HAP-1 (cell line): ENCODE measurements at places on chromosomes 1 and 21.

GRCh38 chr1:22816803-22817202 lies 106.2 kb downstream of the EPHB2 start:
- no peak for DNase-seq

DNA sequence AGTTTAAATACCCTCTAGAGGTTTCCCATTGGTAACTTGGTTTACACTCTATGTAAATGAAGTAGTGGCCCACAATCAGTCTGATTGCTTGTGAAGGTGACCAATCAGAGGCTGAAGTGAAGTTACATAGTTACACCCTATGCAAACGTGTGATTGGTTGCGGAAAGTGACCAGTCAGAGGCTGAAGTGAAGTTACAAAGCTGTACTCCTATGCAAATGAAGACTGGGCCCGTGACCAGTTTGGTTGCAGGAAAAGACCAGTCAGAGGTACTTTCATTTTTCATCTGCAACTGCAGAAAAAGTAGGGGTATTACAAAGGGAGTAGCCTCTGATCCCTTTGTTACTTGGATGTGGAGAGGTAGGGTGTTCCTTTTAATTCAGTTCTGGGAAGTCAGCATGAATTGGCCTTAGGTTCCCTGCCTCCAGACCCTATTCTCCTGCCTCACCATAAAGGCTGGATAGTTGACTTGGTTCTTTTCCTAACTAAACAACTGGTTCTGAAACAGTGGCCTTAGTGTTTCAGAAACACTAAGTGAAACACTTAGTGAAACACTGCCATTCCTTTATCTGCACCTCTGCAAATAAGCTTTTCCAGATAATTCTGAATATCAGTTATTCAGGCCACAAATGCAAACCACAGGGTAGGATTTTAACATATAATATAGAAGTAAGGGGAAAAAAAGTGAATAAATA lies 39.3 kb downstream of the MAGI3 start:
- no peak for DNase-seq

DNA sequence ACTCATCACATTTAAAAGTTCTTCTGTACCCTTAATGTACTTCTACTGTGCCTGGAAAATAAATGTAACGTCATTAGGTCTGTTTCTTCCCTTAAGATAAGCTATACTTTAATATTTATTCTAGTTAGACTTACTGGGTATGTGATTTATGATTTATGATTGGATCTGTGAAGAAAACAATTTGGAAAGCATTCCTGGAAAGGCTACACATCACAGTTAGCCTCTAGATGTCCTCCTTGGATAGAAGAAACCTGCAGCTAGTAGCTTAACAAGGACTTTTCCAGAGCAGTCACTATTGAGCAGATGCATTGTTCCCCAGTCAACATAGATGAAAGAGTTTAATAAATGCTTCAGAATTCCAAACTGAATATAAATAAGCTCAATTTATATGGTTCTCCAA lies 22.2 kb upstream of the ABL2 start:
- DNase-seq, result no peak

DNA sequence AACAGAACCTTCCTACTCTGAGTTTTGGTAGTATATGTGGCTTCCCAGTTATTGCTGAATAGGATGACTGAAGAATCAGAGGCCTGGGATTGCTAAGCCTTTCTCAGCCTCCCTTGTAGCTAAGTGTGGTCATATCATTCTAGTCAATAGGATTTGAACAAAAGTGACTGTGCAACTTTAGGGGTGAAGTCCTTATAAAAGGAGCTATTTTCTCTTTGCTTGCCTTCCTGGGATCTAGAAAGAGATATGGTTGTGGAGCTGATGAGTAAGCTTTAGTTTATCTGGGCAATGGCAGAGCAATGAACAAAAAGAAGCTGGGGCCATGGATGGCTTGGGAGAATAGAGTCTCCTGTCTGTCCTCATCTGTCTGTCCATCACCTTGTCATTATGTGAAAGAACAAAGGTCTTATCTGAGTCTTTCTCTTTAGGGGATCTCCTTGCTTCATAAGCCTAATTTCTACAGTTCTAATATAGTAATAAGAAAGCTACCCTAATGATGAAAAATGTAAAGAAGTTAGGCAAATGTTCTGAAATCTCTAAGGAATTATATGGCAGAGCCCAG lies 91.5 kb downstream of the TENT5C start:
- no peak for DNase-seq

GRCh38 chr1:151062741-151063371 lies 2.7 kb downstream of the MLLT11 start:
- no peak for DNase-seq

- DNase-seq, result no peak
These were observed 7.3 kb upstream of the FCGR2A start for GRCh38 chr1:161497961-161498360.

DNA sequence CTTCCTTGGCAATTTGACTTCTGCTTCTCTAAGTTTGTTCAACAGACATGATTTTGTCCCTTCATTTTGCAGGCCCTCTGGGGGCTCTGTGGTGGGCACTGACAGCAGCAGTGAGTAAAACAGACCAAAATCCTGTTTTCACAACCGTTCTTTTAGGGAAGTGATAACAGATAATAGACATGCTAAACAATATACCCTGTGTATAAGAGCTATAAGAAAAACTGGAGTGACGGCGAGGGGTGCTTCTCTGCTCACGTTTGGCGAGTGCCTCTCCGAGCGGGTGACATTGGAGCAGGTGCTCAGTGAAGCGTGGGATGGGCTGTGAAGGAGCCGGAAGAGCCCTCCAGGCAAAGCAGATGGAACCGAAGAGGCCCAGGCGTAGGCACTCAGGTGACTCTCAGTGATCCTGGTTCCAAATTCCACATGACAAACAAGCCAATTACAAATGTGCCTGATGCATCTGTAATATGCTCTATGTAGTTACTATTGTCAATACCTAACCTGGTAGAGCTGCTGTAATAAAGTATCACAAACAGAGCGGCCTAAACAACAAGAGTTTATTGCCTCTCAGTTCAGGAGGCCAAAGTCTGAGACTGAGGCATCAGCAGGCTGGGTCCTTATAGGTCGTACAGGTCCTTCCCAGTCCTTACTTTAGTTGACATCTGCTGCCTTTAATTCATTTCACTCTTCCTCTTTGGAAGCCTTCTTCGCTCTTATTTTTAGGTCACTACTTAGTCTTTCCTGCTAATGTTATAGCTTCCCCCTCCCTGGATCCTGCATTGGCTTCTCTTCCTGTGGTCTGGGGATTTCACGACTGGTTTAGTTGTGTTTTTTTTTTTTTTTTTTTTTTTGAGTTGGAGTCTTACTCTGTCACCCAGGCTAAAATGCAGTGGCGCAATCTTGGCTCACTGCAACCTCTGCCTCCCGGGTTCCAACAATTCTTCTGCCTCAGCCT lies 20.1 kb downstream of the OR2B11 start:
- DNase-seq, result no peak

GRCh38 chr1:23791516-23792047 lies 637 bp downstream of the LYPLA2 start:
- DNase-seq, result peak; percentile 74

DNA sequence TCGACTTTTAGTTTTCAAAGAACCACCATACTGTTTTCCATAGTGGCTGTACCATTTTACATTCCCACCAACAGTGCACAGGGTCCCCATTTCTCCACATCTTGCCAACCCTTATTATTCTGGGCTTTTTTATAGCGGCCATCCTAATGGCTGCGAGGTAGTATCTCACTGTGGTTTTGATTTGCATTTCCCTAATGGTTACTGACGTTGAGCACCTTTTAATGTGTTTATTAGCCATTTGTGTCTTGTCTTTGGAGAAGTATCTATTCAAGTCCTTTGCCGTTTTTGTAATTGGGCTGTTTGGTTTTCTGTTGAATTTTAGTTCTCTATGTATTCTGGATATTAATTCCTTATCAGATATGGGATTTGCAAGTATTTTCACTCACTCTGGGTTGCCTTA lies 22.3 kb upstream of the KCNAB2 start:
- no peak for DNase-seq
